ENCODE measurements at places on chromosomes 2 and 18. TPM values are rescaled to one million over a fixed set of nuclear protein-coding genes. Genes with fewer than 3 reads are reported as not detected.

DNA sequence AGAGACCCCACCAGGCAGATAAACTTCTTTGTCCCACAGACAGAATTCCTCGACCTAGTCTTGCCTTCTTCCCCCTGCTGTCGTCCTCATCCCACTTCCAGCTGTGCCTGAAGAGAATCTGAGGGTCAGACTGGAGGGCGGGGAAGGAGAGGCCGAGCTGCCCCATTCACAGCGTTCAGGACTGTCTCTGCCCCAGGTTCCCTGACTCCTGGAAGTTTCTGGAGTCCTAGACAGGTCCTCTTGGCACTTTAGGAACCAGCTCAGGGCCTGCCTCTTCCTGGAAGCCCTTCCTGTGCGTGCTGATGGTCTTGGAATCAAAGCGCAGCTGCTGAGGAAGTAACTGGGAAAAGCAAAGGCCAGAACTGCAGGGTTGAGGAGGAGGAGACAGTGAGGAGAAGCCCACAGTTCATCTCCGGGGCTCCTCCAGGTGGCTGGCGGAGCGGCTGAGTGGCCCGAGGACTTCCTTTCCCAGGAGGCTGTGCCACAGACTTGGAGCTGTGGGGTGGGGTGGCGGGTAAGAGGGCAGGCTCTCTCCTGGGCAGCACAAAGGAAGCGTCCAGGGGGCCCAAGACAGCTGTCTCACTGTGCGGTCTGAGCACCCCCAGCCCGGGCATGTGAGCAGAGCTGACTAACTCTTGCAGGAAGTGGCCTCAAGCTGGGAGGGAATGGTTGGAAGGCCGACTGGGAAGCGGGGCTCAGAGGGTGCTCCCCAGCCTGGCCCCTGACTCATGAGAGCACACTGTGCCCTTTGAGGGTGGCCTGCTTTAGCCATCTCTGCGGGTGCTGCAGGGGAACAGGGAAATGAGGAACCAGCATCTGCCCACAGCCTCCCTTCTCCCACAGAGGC, 39.5 kb downstream of the SDC1 start:
- H3K27ac ChIP-seq = no peak overlapping the region
- H3K4me1 ChIP-seq = no peaks in the 10 kb centered on the region
- H3K27me3 ChIP-seq = no peaks in the 10 kb centered on the region
- H3K36me3 ChIP-seq = no peaks in the 10 kb centered on the region
- DNase-seq = peak; percentile 45

GRCh38 chr2:129772190-129772579, 207.3 kb upstream of the RAB6C start:
- no peaks in the 10 kb centered on the region for H3K4me1 ChIP-seq
- DNase-seq = no peak
- H3K36me3 ChIP-seq = no peaks in the 10 kb centered on the region
- no peaks in the 10 kb centered on the region for H3K27me3 ChIP-seq
- H3K4me3 ChIP-seq = no peak overlapping the region

GRCh38 chr2:25388491-25388890, 46.8 kb upstream of the DNMT3A start:
- no peaks in the 10 kb centered on the region for H3K4me1 ChIP-seq
- H3K27ac ChIP-seq = no peak overlapping the region
- H3K36me3 ChIP-seq = peaks cover 14% of the 10 kb centered on the region
- no peak for DNase-seq
- H3K27me3 ChIP-seq = no peaks in the 10 kb centered on the region
- H3K4me3 ChIP-seq = no peak overlapping the region

DNA sequence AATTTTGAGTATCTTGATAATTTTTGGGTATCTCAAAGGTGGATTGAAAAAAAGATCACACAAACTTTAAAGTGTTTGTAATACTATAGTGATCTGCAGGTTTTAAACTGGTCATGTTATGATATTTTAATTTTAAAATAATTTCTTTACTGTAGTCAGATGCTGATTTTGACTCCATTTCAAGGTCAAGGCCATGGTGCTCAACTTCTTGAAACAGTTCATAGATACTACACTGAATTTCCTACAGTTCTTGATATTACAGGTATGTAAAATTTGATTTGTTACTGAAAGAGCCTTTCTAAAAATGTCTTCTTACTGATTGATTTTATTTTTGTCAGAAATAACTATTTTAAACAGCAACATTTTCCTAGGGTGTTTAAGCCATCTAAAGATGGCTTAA, 33.1 kb upstream of the METAP1D start:
- no peak overlapping the region for H3K4me3 ChIP-seq
- H3K27ac ChIP-seq = no peak overlapping the region
- H3K4me1 ChIP-seq = no peaks in the 10 kb centered on the region
- no peak for DNase-seq

ZDBF2 gene
- 5.0 TPM for total RNA-seq

UGT1A3 gene
- not detected for total RNA-seq
